Kasumi-1 (cell line): ENCODE measurements at places on chromosomes 16 and 17.

- DNase-seq = no peak
Measured at GRCh38 chr16:54211203-54211602, 75.4 kb downstream of the IRX3 start.

- no peak for DNase-seq
Measured at GRCh38 chr17:34926661-34927060, 34.6 kb downstream of the CCT6B start.

DNA sequence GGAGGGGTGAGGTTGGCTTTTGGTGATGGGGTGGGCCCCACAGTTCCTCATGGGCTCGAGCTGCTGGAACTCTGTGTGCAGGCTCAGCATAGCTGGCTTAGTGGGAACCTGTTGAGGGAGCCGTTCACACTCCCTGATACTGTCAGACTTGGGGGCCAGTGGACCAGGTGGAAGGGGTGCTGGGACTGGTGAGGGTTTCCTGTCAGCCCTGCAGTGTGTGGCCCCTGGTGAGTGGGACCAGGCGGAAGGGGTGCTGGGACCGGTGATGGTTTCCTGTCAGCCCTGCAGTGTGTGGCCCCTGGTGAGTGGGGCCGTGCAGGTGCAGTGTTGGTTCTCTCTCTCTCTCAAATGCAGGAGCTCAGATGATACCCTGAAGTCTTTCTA, 45.1 kb upstream of the ZNF750 start:
- no peak for DNase-seq

- DNase-seq = no peak
Measured at GRCh38 chr17:65664266-65664665, 102.8 kb upstream of the AXIN2 start.

DNA sequence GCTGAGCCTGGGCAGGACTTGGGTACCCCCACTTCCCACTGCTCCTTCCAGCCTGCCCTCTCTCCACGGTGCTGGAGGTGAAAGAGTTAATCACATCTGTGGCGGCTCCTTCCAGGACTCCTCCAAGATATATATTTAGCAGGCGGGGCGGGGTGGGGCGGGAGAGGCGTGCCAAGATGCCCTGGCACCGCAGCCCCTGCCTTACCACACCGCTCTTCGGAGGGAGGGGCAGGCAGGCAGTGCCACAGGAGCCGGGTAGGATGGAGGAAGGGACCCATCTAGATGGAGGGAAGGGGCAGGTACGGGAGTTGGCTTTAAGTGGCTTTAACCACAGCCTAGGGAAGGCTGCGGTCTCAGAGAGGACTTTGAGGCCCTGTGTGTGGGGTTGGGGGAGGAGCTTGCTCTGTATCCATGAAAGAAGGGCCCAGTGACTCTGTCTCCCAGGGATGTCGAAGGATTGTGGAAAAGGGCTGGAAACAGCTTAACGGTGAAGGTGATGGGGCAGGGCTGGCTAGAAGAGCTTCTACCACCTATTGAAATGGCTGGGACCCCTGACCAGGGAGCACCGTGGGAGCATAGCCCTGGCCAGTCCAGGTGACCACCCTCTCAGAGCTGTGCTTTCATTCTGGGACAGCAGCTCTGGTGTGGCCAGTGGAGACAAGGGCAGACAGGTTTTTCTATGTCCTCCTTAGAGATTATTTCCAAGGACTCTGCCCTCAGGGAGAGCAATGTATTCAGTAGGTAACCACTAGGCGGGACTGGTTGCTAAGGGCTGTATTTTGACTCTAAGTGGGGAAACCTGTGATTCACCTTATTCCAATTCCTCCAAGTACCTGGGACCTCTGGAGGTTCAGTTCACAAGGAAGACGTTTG, 13.0 kb downstream of the GPR142 start:
- DNase-seq = no peak

DNA sequence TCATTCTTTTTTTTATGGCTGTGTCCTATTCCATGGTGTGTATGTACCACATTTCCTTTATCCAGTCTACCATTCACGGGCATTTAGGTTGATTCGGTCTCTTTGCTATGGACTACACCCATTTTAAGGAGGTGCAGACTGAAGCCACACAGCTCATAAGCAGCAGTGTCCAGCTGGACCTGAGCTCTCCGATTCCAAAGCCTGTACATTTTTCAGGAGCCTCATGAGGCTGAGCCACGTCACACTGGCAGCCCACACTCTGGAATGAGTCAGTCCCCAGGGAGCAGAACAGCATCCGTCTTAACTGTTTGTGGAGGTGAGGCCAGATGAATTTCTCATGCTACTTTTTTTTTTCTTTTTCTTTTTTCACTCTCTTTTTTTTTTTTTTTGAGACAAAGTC, 116.1 kb downstream of the C16orf95 start:
- DNase-seq = no peak

DNA sequence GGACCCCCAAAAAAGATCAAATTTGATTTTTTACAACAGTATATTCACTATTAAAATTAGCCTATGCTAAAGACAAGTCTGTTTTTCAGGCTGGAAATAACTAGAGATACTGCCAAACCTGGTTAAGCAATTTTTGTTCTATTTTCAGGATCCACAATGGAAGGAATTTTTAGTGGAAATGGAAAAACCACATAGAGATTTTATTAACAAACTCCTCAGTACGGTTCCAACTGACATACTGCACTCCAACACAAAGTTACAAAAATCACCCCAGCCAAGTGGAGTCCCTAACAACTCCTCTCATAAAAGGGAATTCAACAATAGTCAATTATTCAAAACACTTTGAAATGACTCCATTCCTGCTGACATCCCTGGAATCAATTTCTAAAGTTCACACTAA, 101.6 kb upstream of the TOB1 start:
- DNase-seq = no peak

DNA sequence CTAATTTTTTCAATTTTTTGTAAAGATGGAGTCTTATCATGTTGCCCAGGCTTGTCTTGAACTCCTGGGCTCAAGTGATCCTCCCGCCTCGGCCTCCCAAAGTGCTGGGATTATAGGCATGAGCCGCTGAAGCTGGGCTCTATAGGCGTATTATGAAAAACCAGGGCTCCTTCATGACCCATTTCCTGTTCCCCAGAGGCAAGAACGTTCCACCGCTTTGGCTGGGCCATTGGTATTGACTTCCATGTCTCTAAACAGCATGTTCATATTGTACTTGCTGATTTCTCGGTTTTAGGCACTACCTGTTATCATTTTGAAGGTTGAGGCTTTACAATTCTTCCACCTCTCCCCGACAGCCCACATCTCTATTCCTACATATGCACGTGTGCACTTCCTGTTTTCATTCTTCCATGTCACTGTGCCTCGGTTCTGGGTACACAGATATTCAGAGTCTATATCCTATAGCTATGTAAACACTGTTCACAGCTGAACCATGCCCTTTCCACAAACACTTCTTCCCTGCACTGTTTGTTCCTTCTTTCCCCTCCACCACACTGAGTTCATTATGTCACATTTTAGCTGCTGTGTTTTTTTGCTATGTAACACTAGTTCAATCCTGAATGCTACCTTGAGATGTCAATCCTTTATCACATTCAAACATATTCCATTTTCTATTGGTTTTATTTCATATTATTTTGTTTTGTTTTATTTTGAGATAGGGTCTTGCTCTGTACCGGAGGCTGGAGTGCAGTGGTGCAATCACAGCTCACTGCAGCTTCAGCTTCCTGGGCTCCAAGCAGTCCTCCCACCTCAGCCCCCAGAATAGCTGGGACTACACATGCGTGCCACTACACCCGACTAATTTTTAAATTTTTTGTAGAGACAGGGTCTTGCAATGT, 16.8 kb upstream of the MAPK3 start:
- DNase-seq = no peak

GRCh38 chr17:64399071-64399766, 8.6 kb upstream of the PECAM1 start:
- no peak for DNase-seq

DNA sequence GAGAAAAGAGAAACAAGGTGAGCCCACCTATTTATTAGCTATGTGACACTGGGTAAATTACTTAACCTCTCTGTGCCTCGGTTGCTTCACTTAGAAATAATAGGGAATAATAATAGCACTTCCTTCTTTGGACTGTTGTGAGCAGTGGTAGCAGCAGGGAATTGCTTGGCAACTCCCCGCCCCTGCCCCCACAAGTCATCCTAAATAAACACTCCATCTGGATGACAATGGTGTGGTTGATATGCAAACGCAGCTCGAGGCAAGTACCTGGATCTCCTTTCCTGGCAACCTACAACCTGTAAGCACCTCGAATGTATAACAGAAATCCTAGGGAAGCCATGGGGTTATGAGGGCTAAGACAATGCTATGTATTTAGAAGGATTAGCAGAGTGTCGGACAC, 9.1 kb downstream of the TEKT3 start:
- no peak for DNase-seq

- no peak for DNase-seq
Measured at GRCh38 chr16:72979974-72980373, 68.0 kb downstream of the ZFHX3 start.

GRCh38 chr17:67164302-67164701, 80.7 kb downstream of the HELZ start:
- peak; percentile 51 for DNase-seq

DNA sequence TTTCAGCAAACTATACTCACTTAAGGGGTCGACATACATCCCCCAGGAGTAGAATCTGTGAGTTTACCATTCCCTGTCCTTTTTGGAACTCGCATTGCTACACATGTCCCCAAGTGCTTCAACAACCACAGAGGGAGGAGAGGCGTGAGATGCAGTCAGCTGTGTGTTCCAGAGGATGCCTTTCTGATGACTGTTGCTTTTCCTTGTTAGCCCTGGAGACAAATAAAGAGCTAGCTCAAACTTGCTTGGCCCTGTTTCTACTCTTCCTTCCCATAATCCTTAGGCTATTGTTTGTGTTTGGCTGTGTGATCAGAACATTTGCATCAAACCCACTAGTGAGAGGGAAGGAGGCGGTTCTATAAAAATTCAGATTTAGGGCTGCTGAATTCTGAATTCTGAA, 264.0 kb downstream of the ENGASE start:
- no peak for DNase-seq

DNA sequence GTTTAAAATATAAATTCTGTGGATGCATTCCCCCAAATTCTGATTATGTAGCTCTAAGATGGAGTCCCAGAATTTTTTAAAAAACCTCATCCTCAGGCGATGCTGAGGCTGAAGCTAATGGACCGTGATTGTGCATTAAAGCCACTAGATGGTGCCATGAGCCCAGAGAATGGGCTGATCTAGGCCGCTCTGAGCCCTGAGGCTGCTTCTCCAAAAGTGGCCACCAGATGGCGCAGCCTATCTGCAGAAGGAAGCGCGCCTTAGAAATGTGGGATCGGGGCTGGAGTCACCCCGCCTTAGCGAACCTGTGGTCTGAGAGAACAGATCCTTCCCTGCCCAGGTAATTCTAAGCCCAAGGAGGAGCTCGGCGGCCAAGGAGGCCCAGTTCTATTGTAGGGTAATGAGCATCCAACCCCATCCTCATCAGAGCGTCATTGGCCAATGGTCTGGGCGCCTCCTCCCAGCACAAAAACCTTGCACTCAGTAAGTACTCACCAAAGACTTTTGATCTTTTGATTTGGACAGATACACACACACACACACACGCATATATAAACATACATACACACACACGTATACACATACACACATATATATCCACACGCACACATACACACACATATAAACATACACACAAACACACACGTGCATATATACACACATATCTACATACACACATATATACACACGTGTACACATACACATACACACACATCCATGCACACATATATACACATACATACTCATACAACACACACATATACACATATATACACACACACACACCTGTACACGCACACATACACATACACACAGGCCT, 13.7 kb upstream of the MMP2 start:
- DNase-seq = peak; percentile 83

DNA sequence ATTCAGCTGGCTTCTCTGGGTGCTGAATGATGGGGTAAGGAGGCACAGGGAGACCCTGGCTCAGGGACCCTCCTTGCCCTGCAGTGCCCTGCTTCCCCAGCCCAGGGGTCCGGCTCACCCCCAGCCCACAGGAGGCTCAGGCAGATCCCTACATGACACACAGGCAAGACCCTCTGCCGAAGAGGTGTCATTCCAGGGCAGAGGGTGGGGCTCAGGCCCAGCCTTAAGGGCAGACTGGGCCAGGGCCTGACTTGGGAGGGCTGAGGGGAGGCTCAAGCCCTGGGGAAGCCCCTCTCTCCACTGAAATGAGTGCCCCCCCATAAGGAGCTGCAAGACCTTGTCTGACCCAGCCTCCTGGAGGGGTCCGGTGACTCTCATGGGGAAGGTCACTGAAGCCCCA, 30.3 kb upstream of the KSR1 start:
- DNase-seq = no peak

- no peak for DNase-seq
Measured at GRCh38 chr17:63631626-63632025, 9.4 kb downstream of the MAP3K3 start.

- no peak for DNase-seq
Measured at GRCh38 chr16:67644038-67644437, 906 bp upstream of the CARMIL2 start.

DNA sequence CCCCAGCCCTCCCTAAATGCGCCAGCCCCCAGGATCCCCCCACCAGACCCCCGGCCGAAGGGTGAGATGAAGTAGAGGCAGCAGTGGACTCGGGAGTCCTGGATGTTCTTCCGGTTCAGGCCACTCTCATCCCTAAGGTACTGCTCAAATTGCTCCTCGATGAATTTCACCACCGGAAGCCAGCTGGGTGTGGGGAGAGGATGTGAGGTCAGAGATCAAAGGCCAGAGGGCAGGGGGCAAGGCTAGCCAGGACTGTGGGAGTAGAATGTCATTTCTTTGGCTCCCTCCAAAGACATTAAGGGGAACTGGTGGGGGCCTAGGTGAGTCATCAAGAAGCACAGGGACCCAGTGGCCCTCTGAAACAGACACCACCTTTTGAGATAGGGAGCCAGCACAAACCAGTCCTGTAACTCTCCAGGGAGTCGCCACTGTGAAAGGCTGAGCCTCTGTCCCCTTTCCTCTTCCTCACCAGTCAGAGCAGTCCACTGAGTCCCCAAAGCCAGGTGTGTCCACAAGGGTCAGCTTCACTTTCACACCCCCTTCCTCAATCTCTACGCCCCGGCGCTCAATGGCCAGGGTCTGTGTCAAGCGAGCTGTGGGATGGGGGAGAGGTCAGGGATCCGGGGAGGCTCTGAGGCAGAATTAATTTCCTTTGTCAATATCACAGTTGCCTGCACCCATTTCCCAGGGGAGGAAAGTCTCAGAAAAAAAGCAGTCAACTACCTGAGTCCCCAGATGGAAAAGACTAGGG, 895 bp downstream of the SEPTIN1 start:
- DNase-seq = no peak

GRCh38 chr16:67108931-67109406, 772 bp upstream of the PHAF1 start:
- DNase-seq = no peak

DNA sequence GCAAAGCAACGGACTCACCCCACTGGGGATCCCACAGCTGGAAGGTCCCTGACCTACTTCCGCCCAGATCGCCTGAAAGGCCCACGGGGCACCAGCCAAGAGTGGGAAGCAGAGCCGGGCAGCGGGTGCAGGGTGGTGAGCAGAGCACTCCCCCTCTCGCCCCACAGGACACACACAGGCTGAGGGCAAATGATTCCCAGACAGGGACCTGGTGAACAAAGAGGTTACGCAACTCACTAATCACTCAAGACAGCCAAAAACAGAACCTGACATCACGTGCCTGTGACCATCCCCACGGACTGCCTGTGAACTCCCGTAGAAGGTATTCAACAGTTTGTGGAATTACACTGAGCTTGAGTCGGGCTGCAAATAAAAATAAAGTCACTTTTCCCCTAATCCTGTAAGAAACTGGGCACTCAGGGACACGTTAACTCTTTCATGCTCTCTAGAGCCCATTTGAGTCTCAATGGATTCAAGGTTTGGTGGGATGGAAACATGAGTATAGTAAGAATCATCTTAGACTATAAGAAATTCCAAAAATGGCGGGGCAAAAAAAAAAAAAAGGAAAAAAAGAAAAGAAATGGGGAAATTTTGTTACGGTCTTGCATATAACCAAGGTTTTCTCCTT, 396.1 kb downstream of the SOX9 start:
- DNase-seq = no peak
